ENCODE measurements at places on chromosomes 4 and X.

DNA sequence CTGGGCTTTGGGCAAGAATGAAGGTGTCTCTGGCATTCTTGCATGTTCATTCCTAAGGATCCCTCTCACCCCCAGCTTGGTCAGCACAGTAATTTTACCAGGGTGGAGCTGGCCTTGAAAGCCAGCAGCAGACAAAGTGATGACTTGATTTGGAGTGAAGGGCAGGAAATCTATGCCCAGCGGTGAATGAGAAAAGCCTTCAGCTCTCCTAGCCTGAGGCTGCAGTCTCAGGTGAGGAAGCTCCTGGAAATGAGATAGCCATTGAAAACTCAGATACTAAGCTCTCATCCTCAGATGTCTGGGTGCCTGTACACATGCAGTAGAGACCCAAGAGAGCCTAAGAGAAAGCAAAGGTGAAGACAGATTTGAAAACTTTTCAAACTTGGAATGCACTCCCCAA is 10.7 kb upstream of the UCHL1 start:
- DNase-seq: no peak

GRCh38 chrX:150196285-150196684 is 166.8 kb upstream of the MAMLD1 start:
- DNase-seq: peak; percentile 59

GRCh38 chr4:147816382-147817254 is 84.7 kb downstream of the ARHGAP10 start:
- no peak for DNase-seq

GRCh38 chr4:118237531-118237930 is 115.3 kb downstream of the PRSS12 start:
- no peak for DNase-seq

DNA sequence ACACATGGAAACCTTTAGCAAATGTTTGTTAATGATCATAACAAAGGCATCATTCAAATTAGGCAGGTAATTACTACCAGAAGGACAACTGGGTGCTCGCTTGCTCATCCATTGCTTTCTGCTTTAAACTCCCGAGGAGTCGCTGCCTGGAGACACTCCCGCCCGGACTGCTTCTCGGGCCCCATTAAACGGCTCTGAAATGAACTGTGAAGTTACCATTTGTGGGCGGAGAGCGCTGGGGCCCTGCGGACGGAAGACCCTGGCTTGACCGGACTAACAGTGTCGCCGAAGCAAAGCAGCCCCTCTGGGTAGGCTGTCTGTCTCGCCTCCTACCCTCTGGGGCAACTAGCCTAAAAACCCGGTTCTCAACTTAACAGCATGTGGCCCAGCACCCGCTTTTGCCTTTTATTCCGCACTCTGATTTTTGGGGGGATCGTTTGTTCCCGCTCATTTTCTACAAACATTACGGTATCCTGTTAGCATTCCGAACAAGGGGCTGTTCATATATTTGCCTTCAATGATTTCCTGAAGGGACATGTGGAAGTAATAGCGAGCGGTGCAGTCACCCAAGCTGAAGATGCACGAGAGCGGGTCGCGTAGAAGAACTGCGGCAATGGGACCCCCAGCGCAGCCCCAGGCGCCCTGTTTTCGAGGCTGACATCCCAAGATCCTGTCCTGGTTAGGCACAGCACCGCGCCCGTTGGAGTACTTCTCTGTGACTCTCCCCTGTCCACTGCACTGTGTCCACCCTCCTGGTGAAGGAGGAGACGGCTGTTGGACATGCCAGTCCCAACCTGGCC is 1.6 kb upstream of the PDGFRA start:
- DNase-seq: peak; percentile 30

GRCh38 chr4:635851-636627 is 10.7 kb downstream of the PDE6B start:
- peak; percentile 14 for DNase-seq

DNA sequence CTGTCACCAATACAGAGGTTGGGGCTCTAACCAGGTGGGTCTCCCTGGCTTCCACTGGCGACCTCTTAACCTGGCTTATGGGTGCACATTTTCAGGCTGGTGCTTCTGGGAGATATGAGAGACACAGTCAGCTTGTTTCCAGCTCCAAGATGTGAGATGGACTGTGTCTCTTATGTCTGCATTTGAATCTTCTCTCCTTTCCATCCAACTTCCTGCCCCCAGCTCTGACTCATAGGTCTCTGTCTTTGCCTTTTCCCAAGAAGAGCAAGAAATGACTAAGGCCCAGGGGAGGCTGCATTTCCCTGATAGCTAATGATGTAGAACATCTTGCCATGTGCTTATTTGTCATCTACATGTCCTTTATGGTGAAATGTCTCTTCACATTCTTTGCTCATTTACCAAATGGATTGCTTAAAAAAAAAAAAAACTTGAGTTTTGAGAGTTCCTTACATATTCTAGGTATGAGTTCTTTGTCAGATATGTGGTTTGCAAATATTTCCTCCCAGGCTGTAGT is 3.2 kb upstream of the UXT start:
- DNase-seq: no peak
